HT1080 (cell line): ENCODE measurements at places on chromosomes 2 and 18. TPM values are rescaled to one million over a fixed set of nuclear protein-coding genes. Genes with fewer than 3 reads are reported as not detected.

- peak; percentile 74 for DNase-seq
Observed at GRCh38 chr2:149601141-149601796, 13.7 kb upstream of the MMADHC start.

The TMEM247 gene
- not detected in 2 replicates for total RNA-seq

- DNase-seq = no peak
Observed at GRCh38 chr18:5543036-5543680, 639 bp downstream of the EPB41L3 start.

GRCh38 chr2:145199827-145200706 is 680.1 kb upstream of the ZEB2 start:
- no peak for DNase-seq

The L3MBTL4 gene
- total RNA-seq = 0.43 TPM in 1 of 2 replicates, not detected in the other

GRCh38 chr2:145752091-145752806 is 1232.3 kb upstream of the ZEB2 start:
- peak; percentile 65 for DNase-seq

- no peak for DNase-seq
Observed at GRCh38 chr2:3251946-3252345, 125.7 kb downstream of the EIPR1 start.

DNA sequence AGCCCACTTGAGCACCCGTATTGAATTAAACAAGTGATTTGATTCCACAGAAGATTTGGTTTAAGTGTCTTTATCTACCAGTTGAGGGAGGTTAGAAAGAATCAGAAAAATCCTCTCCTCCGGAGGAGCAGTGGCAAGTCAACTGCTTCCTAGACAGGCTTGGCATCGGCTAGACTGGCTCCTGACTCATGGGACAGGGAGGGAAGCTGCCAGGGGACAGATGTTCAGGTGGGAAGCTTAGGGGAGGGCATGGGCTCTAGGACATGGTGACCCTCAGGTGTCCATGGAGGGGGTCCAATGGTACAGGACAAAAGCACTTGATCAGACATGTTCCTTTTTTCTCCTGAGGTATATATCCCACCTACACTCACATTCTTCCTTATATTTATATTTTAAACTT is 119.3 kb upstream of the IL1R2 start:
- DNase-seq = no peak

- DNase-seq = no peak
Observed at GRCh38 chr2:189521699-189522434, 58.7 kb downstream of the SLC40A1 start.

The UGT1A4 gene
- not detected in 2 replicates for total RNA-seq

DNA sequence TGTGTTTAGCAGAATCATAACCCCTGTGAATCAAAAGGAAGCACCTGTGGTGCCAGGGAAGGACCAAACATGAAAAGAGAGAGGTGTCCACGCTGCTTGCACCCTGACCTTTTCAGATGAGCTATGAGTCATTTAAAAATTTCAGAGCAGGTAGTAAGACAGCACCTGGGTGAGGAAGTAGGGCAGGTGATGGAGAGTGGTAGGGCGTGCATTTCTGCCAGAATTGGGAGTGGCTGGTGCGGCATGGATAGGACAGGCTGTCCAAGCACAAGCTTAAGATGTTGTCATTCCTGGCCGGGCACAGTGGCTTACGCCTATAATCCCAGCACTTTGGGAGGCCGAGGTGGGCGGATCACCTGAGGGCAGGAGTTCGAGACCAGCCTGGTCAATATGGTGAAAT is 36.8 kb downstream of the NPAS2 start:
- no peak for DNase-seq

GRCh38 chr18:551404-552061 is 28.6 kb upstream of the CETN1 start:
- no peak for DNase-seq

DNA sequence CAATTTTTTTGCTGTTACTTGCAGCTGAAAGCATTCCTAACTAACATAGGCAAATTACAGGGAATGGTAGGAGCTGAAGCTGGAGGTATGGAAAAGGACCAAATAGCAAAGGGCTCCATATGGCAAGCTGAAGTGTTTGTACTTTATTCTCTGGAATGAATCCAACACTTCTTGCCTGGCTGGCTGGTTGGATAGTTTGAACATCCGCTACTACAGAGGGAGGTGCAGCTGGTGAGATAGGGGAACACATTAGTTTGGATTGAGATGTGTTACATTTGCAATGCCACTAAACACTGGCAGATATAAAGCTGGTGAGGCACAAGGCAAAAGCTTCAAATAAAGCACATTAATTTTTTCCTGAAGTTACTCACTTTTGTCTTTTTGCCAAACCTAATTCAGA is 291.5 kb downstream of the SP3 start:
- DNase-seq = no peak

GRCh38 chr2:197251576-197251975 is 59.0 kb downstream of the ANKRD44 start:
- no peak for DNase-seq

DNA sequence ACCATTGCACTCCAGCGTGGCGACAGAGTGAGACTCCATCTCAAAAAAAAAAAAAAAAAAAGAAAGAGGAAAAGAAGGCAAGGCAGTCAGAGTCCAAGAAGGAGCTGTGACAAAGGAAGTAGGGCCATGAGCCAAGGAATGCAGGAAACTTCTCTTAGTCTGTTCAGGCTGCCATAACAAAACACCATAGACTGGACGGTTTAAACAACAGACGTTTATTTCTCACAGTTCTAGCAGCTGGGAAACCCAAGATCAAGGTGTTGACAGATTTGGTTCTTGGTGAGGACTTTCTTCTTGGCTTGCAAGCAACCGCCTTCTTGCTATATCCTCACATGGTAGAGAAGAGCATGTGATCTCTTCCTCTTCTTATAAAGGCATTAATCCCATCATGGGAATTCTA is 13.1 kb upstream of the SUMO1 start:
- DNase-seq = no peak

DNA sequence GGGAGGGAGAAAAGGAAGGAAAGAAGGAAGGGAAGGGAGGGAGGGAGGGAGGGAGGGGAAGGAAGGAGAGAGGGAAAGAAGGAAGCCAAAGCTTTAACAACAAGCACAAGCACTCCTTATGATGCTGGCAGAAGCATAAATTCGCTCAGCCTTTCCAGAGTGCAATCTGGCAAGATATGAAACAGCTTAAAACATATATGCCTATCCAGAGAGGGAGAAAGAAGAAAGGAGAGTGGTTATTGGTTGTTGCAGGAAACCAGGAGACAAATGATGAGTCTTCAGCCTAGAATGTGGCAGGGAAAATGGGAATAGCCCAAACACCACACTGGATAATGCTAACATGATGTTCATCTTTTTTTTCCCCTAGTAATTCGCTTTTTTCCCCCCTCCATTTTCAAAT is 64.0 kb downstream of the STPG4 start:
- peak; percentile 28 for DNase-seq

- DNase-seq = no peak
Observed at GRCh38 chr2:178450524-178450773, 526 bp downstream of the PRKRA start.

- DNase-seq = no peak
Observed at GRCh38 chr2:1016500-1016899, 65.9 kb downstream of the SNTG2 start.

DNA sequence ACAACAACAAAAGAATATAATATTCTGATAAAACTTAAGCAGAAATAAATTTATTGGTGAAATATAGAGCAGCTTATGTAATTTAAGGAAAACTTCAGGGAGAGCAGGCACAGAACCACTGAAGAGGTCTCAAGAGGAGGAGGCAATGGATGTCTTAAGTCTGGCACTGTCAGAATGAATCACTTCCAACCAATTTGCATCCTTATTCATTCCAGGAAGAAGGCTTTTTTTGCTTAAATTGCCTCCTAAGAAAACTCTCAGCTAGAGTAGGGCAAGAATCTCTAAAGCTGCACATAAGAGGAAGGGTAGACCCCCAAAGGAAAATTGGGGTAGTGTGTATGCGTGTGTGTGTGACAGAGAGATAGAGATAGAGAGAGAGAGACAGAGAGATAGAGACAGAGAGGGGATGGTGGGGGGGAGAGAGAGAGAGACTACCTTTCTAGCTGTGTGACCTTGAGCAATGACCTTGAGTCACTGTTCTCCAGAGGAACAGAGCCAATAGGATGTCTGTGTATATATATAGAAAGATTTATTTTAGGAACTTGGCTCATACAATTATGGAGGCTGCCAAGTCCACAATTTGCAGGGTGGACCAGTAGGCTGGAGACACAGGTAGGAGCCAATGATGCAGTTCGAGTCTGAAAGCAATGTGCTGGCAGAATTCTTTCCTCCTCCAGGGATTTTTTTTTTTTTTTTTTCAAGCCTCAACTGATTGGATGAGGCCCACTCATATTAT is 96.4 kb upstream of the LINC00305 start:
- peak; percentile 34 for DNase-seq

The PJVK gene
- 0.39 and 0.47 TPM in 2 replicates for total RNA-seq

- no peak for DNase-seq
Observed at GRCh38 chr2:119469661-119470297, 38.1 kb downstream of the TMEM37 start.

- peak; percentile 28 for DNase-seq
Observed at GRCh38 chr2:167013227-167013626, 124.9 kb downstream of the XIRP2 start.
